ENCODE measurements at places on chromosomes 1 and 21.

DNA sequence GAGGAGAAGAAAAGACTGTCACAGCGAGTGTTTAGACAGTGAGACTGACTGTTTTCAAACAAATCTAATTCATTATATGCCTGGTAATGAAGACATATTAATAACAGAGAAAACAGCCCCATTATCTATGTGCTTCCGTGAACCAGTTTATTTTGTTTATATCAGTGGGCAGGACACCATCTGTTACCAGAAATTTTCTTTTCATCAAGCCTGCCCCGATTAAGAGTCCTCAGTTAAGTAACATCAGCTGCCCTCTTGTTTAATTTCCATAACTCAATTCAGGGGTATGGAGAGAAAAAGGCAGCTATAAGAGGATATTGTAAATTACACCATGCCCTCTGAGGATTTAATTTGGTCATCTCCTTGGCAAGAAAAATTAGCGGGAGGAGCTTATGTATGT, 94.0 kb downstream of the TMEM200B start:
- no peak for DNase-seq

GRCh38 chr1:51288578-51288977, 41.8 kb downstream of the TTC39A start:
- DNase-seq = no peak

- no peak for DNase-seq
These were observed 9.1 kb downstream of the AHDC1 start for GRCh38 chr1:27594564-27595510.

GRCh38 chr1:206579747-206580437, 32.4 kb downstream of the EIF2D start:
- peak; percentile 89 for DNase-seq

GRCh38 chr1:40421431-40422384, 28.6 kb upstream of the ZFP69B start:
- DNase-seq = no peak

DNA sequence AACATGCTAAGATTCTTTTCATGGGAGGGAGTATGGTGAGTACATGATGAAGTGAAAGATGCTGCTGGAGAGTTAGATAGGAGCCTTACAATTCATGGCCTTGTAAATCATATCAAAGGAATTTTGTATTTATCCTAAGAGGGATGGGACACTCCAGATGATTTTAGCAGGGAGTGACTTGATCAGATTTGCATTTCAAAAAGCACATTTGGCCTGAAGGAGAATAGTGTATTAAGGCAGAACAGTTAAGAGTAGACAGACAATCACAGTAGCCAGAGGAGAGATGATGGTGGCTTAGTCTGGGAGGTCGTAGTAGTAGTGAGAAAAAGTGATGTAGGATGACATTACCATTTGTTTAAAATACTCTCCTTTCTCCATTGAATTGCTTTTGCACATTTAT, 48.8 kb downstream of the SYCP1 start:
- DNase-seq = no peak

GRCh38 chr1:73979684-73980083, 218.3 kb downstream of the LRRIQ3 start:
- DNase-seq = no peak

DNA sequence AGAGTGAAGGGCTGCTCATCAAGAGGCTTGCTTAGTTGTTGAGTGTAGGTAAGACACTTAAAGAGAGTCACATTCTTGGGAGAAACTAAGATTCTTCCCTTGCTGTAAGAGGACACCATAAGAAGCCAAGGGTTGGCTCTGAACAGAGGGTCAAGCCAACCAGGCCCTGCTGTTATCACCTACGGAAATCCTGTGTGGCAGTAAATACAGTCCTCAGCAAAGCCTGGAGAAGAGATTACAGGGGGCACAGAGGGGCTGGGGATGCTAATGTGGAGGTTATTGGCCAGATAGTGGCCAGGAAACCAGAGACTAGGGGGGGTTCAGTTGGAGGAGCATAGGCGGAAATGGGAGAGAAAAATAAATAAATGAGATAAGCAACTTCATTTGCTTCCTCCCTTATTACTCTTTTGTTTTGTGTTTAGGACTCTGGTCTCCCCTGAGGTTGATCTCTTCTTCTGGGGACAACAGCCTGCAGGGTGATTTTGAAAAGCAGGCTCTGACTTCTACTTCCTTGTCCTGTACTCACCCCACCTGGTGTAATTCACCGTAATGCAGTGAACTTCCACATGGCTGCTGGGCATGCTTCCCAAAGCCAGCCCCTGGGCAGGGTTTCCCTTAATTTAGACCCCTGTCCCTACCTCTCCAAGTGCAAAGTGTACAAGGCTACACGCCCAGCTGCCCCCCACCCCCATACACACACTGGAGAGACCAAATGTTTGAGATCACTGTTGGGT, 40.9 kb downstream of the MTARC1 start:
- no peak for DNase-seq

DNA sequence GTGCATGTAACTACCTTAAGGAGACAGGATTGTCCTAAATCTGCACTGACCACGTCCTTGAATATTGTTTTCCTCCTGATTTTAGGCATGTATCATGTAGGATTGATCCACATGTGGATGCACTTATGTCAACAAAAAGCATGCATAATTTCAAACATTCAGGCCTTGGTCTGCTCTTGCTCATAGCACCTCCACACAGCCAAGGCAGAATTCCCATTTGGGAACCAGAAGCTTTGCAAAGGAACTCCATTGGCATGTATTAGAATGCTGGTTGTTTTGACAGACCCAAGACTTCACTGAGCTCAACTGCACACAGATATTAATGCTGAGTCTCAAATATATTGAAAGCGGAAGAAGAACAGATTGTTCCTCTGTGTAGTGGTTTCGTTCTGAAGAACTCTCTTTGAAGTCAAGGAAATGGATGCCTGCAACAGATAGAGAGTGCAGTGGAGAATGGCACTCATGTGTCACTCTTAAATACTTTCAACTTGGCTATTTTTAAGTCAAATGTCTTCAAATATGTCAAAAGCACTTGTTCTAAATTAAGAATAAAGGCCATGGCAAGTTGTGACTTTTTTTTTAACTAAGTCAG, 387.6 kb downstream of the LTN1 start:
- DNase-seq = no peak

DNA sequence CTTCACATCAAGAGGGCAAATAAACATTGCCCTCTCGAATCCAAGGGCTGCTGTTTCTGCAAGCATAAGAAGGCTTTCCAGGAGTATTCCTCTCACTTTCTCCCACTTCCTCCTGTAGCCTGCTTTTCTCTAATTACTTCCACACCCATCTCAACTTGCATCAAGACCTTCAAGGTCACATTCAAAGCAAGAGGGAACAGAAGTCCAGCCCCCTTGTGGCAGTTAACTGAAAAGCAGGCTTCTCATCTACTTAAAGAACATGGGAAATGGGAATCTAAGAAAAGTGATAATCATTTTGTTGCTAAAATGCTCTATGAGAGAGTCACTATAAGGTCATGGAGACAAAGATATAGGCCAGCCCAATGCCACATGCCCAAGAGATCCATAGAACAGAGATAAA, 874.4 kb downstream of the KCNT2 start:
- DNase-seq = no peak

DNA sequence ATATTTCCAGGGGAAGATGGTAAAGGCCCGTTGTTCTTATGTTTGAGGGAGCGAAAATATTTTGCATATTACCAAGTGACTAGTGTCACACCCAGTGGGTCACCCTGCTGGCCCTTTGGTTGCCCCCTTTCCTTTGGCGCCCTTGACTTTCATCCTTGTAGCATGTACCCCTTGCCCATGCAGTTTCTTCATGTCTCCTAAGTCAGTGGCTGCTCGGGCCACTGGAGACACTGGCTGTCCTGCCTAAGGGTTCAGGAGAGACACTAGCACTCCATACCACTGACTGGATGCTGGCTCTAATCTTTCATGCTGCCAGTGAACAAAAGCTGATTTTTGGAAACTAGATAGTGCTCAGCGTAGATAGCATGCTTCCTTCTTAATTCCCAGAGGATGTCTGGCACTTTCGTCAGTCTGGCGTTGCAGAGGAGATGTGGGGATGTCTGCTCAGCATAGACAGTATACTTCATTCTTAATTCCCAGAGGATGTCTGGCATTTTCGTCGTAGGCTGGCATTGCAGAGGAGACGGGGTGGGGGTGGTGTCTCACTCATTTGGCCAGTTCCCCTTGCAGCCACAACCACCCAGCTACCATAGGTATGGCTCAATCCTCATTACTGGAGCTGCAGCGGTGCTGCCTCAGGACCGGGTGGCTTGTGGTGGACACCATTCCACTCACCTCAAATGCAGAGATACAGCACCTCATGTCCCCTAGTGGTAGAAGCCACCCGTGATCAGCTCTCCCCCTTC, 770.9 kb upstream of the TPTE start:
- DNase-seq = no peak

- DNase-seq = no peak
These were observed 44.4 kb upstream of the RABGAP1L start for GRCh38 chr1:174114788-174115448.

- no peak for DNase-seq
These were observed 3.3 kb upstream of the TBX15 start for GRCh38 chr1:118991448-118991847.

DNA sequence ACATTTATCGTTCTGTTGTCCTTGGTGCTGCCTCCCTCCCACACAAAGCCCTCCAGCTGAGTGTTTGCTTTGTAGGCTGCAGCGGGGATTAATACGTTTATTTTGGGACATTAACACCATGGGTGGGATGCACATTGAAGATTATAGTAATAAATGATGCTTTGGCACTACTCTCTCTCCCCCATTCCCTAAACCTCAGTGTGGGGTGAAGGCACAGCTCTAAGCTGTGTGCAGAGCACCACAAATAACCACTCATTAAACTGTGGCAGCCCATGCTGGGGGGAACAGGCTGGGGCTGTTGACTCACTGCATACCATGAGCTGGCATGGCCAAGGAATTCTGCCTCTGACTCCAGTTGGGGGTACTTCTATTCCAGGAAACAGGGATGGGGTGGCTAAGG, 7.7 kb downstream of the PCP4L1 start:
- DNase-seq = no peak

DNA sequence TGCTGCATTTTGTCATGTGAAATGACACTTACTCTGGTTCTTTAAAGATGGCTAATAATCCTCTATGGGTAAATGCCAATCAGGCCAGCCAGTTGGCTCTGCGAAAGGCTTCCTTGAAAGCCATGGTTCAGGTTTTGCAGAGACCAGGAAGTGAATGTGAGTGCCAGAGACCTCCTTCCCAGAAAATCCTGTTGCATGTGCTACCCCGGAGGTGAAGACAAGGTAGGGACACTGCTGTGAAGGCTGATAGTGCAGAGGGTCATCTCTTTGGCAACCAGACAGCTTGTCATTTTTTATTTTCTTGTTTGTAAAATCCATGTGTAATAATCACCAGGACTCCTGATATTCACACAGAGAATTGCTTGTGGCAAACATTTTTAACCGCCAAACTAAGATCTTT, 18.7 kb downstream of the LRRC8D start:
- no peak for DNase-seq

DNA sequence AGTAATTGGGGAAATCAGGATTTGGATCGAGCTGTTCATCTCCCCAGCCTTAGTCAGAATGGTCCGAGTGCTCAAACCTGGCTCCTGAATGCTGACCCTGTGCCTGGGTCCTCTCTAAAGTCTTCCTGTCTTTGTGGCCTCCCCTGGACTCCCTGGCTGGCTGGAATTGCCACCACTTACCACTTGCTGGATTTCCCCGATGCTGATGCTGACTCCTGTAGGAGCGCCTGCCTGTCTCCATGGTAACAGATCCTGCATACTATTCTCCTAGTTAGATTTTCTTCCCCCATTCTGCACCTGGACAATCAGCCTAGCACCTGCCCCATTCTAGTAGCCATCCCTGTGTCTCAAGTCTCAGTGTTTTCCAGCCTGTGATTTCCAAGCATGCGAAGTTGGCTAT, 382.2 kb upstream of the ESRRG start:
- no peak for DNase-seq

DNA sequence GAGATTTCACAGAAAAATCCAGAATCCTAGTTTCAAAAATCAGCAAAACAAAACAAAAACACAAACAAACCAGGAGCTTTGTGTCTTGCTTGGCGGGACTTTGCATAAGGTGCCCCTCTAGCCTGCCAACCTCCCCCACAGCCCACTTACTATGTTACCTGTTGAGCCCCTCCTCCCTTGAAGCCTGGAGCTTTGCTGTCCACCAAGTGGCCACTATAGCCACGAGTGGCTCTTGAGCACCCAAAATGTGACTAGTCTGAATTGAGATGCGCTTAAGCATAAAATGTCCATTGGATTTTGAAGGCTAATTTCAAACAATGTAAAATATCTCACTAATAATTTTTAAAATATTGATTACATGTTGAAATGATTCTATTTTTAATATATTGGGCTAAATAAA, 12.2 kb downstream of the TFAP2E start:
- DNase-seq = no peak

DNA sequence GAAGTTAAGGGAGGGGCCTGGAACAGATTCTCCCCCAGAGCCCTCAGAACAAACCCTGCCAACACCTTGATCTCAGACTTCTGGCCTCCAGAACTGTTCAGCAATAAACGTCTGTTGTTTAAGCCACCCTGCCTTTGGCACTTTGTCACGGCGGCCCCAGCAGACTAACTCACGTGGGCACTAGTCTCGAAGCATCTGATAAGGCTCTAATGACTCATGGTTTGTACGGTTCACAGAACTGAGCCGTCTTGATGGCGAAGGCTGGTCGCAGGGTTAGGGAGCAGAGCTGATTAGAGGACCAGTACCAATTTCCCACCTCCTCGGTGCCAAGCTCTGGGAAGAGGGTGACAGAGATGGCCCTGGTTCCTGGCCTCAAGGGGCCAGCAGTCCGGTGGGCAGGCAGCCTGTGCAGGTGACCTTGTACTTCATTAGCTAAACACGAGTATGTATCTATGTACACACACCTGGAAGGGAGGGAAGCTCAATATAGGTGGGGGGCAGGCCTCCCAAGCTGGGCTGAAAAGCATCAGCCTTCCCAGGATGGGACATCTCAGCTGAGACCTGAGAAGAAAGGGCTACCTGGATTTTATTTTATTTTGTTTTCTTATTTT, 112.8 kb downstream of the MRPS6 start:
- DNase-seq = no peak

DNA sequence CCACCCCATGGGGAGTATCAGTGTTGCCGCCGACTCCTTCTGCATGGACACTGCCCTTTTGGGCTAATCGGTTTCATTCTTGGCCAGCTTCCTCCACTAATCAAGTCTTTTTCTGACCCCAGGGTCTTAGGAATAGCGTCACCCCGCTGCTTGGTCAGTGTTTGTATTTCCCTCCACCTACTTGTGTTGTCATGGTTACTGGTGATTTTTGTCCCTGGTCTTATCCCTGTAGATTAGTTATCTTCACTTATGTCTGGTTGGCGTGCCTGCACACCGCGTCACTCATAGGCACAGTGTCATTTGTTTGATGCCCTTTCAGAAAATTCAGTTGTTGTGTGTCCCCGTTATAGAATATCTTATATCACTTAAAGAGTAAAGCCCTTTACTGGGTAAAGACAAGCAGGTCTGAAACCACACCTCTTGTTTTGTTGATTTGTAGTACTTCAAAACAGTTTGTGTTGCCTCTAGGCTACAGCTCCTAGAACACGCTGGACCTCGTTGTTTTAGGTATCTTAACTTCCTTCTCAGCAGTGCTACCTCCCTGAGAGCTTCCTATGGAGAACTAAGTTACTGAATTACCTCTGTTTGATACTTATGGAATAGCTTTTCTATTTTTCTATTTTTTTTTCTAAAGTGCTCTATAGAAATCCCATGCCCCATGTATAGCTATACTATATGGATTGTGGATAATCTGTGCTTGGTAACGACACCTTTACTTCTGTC, 868 bp downstream of the PPP1R12B start:
- no peak for DNase-seq

GRCh38 chr1:54884135-54884586, 2.8 kb downstream of the DHCR24 start:
- DNase-seq = no peak

GRCh38 chr1:152182944-152183361, 23.9 kb upstream of the RPTN start:
- DNase-seq = no peak

All from stimulated activated CD8-positive, alpha-beta memory T cell treated with anti-CD3 and anti-CD28 coated beads, Interleukin-2, amount 100 ng/mL, for 48 hours (primary cell).